ENCODE measurements at places on chromosomes 2 and 18.

DNA sequence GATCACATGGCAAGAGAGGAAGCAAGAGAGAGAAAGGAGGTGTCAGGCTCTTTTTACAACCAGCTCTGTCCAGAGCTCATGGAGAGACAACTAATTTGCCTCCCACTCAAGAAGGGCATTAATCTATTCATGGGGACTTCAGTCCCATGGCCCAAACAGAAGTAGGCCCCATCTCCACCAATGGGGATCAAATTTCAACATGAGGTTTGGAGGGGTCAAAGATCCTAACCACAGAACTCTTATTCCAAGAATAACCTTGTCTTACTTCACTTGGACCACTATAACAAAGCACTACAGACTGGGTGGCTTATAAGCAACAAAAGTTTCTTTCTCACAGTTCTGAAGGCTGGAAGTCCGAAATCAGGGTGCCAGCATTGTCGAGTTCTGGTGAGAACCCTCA is 31.8 kb downstream of the GRB14 start:
- DNase-seq = no peak

- DNase-seq = no peak
Observed at GRCh38 chr2:128663371-128664050, 344.8 kb upstream of the HS6ST1 start.

GRCh38 chr18:7958897-7959146 is 391.7 kb downstream of the PTPRM start:
- DNase-seq = no peak

DNA sequence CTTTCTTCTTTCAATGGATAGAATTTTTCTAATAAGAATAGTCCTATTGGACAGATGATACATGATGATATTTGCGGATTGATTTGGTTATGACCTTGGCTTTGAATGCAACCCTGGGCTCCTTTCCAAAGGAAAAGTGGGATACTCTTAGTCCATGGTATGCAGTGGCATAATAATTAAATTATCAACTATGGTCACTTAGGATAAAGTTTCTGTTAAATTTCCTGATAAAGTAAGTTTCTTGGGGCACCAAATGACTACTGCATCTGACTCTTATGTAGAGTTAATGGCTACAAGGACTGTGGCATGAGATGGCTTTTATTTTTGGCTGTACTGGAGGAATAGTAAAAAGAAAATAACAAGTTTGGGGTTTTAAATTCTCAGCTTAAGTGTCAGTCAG is 126.7 kb downstream of the QPCT start:
- no peak for DNase-seq

All from GM04504 (cell line).